ENCODE measurements at places on chromosomes 11 and 22.

DNA sequence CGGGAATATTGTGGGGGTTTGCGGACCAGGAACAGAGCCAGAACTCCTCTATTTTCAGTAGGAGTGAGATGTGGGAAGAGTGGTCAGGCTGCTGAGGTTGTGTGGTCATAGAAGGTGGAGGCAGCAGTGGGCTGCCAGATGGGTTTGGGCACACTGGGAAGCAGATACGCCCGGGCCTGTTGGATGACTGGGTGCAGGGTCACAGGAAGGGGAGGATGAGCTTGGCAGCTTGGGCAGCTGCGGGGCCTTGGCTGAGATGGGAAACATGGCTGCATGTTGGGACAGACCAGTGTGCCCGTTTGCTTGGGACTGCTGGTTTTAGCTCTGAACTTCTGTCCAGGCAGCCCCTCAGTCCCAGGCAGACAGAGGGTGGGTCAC is 11.4 kb downstream of the SHANK3 start:
- no peak for DNase-seq

DNA sequence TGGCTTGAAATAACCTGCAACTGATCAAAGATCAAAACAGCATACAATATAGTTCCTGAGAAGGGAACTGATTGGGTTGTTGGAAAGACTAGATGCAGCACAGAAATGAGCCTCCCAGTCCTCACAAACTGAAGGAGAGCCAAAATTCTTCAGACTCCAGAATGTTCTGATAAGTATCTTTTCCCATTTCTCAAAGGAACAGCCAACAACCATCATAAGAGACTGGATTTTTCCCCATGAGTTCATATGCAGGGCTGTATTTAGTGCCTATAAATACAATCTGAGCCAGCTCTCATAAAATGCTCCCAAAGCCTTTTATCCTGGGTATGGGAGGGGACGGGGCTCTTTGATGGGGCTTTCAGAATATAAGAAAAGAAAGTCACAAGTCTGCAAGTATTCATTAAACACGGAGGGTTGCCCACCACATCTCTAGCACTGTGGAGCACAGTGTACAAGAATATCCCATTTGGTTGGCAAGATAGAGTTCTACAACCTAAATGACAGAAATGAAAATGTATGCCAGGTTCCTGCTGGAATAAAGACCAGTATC is 50.7 kb upstream of the LYVE1 start:
- DNase-seq = no peak

- no peak for DNase-seq
These were observed 154.2 kb downstream of the LARGE1 start for GRCh38 chr22:33766091-33766490.

- peak; percentile 75 for DNase-seq
These were observed 227.6 kb upstream of the PITPNB start for GRCh38 chr22:28146401-28147314.

DNA sequence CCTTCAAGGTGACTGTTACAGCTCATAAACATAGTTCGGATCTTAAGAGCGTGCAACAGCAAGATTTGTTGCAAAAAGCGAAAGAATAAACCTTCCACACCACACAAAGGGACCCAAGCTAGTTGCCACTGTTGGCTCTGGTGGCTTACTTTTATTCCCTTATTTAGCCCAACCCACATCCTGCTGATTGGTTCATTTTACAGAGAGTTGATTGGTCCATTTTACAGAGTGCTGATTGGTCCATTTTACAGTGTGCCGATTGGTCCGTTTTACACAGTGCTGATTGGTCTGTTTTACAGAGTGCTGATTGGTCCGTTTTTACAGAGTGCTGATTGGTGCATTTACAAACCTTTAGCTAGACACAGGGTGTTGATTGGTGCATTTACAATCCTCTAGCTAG is 776.9 kb upstream of the CNTN5 start:
- DNase-seq = no peak

DNA sequence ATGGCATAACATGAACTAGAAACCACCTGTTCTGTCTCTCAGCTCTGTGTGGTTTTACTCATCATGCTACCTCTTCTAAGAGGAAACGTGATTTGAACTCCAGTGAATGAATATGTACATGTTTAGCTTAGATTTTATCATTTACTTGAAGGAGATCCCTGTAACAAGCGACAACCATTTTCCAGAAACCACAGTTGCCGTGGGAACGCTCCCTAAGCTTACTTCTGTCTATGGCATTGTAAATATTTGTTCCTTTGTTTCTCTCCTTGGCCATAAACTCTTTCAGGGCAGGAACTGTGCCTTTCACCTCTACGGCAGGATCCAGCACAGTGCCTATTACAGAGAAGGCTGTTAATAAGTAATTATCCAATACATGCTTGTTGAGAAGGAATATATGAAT is 17.1 kb upstream of the TPH1 start:
- no peak for DNase-seq

GRCh38 chr11:1791912-1792311 is 28.2 kb upstream of the CTSD start:
- no peak for DNase-seq

DNA sequence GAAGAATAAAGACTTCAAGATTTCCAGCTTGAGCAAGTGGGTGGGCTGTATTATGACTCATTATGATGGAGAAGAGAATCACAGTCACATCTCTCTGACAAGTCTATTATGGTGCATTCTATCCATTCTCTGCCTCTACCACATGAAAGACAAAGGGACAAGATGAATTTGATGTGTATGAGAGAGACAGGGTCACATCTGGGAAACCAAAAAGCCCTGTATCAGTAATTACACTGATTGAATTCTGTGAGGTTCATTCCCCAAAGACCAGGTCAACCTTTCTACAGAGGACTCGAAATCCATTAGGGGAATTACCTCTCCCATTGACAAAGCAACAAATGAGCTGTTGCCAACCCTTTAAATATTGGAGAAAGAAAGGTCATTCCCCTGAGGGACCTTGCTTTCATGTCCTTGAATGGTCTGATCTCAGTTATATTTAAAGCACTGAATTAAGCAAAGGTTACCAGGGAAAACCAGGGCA is 109.6 kb downstream of the USP35 start:
- DNase-seq = no peak

DNA sequence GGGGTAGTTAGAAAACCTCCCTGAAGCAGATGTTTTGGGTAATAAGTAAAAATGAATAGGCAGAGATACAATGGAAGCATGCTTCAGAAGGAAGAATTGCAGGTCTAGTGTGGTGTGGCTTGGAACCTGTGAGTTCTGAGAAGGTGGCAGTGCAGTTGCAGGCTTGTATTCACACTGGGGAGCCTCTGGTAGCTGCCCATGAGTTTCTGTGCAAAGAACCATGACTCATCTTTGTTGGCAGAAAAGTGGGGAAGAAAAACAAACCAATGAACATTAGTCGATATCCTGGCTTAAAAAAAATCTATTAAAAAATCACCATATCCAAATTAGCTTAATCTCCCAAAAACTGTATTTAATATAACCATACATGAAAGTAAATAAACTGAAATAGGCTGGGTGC is 232.6 kb downstream of the FAT3 start:
- DNase-seq = no peak

DNA sequence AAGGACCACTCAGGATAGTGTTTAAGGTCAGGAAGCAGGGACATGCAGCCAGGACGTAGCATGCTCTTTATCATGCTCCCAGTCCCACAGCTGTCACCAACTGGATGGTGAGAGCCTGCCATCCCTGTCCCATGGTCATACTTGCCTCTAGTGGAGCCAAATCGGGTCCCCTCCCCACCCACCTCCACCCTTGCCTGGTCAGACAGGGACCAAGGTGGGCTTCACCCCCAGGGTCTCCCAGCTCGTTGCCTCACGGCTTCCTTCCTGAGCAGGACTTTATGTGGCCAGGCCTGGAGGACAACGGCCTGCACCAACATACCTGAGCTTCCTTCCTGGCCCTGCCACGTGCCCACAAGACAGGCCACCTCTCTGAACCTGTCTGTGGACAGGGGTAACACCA is 19.8 kb downstream of the A4GALT start:
- DNase-seq = no peak

DNA sequence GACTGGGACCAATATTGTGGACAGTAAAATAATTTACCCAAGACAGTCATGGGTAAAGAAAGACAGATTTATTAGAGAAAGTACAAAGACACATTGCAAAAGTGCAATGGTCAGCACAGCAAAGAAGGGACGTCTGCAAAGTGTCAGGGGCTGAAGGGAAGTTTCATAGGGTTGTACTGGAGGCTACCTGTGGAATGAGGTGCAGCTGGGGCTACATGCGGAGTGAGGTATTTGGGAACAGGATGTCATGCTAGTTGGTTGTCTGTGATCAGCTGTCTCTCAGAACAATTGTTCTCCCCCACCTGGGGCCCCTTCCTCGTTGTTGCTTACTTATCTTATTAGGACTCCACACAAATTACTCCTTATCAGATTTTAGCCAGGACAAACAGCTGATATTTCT is 11.4 kb upstream of the APOL3 start:
- DNase-seq = no peak

DNA sequence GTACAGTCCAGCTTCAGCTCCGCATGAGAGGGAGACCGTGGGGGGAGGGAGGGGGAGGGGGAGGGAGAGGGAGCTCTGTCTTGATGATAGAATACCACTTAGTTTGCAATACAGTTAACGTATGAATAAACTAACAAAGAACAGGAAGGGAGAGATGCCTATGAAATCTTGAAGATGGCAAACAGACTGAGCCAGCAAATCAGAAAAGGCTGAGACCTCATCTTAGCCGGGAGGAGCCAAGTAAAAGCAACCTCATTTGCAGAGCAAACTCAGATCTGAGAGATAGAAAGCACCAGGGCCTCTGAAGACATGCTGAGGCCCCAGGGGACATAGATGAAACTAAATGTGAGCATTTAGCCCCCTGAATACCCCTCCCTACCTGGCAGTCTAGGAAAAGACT is 23.0 kb downstream of the APLP2 start:
- no peak for DNase-seq

DNA sequence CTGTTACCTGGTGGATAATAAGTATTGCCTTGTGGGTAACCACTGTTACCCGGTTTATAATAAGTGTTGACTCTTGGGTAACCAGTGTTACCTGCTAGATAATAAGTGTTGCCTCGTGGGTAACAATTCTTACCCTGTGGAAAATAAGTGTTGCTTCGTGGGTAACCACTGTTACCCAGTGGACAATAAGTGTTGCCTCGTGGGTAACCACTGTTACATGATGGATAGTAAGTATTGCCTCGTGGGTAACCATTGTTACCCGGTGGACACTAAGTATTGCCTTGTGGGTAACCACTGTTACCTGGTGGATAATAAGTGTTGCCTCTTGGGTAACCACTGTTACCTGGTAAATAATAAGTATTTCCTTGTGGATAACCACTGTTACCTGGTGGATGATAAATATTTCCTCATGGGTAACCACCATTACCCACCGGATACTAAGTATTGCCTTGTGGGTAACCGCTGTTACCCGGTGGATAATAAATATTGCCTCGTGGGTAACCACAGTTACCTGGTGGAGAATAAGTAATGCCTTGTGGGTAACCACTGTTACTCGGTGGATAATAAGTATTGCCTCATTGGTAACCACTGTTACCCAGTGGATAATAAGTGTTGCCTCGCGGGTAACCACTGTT is 8.7 kb upstream of the NXPE4 start:
- DNase-seq = no peak

DNA sequence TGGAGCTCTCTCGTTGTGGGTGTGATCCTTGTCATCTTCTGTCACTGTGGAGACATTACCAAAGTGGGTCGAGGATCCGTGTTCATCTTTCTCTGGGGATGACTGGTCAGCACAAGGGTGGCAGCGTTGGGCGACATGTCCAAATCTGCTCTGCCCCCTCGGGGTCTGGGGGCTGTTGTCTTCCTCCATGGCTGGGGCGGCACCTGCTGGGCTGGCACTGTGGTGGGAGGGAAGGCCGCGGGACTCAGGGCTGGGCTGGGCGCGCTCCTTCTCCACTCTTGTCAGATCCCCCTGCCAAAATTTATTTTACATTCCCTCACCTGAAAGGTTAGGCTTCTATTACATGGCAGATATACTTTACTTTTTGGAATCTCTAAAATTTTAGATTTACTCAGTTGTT is 96.4 kb downstream of the UVRAG start:
- no peak for DNase-seq

GRCh38 chr11:131033151-131033651 is 116.9 kb upstream of the SNX19 start:
- no peak for DNase-seq

Measured in pons (tissue), 1 donor.